CD4-positive, alpha-beta T cell treated with Interleukin-4 for 1 hour (primary cell): ENCODE measurements at places on chromosomes 6 and 20.

DNA sequence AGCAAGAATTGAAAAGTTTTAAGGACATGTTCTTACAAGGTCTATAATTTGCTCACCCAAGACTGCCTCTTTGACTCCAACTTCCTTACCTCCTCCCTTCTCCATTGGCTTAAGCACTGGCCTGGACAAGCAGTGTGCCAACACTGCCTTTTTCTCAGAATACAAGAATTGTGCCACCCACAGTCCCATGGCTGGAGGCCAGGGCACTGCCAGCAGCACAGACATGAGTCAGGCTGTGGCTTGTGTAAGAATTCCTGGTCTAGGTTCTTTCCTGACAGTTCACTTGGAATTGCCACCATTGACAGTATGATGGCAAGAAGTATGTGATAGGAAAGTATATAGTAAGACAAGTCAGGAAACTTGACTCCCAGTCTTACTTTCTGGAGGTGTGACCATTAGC, 202.7 kb upstream of the MARCKS start:
- peak; percentile 59 for DNase-seq

GRCh38 chr6:118712969-118713368, 61.6 kb upstream of the CEP85L start:
- no peak for DNase-seq

GRCh38 chr20:4369798-4370124, 351.9 kb upstream of the PRND start:
- DNase-seq: peak; percentile 13

- no peak for DNase-seq
Observed at GRCh38 chr6:32167761-32168262, 3.4 kb downstream of the EGFL8 start.

DNA sequence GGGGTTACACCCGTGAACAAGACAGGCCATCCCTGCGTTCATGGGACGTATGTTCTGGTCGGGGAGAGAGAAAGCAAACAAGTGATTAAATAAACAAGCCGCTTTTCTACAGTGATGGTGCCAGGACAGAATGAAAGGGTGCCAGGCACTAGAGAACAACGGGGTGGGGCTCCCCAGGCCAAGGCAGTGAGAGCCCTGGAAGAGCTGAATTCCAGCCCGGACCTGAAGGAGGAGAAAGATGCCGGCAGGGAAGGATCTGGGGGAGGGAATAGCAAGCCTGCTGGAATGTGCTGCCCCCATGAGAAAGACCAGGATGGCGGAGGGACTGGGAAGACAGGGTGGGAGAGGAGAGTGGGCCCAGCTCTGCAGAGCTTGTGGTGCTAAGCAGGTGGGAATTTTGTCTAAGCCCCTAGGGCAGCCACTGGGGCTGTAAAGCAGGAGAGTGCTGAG, 7.5 kb downstream of the SNAI1 start:
- DNase-seq: no peak

- no peak for DNase-seq
Observed at GRCh38 chr6:40315060-40315459, 272.1 kb downstream of the LRFN2 start.

- no peak for DNase-seq
Observed at GRCh38 chr6:35718911-35719381, 17.9 kb upstream of the ARMC12 start.

DNA sequence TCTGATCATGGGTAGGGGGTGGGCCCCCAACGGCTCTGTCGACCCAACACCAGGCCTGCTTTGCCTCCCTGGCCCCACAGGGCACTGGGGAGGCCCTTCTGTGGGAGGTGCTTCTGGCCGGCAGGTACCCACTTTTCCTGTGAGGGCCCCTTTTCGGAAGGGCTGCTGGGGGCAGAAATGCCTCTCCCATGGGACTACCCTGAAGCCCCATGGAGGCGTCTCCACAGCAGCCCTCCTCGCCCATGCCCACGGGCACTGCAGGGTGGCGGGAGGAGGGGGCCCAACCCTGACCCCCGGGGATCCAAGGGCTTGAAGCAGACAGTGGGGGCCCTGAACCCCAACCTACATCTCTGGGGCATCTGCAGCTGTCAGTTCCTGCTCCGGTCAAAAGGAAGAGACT, 2.3 kb downstream of the BIRC7 start:
- no peak for DNase-seq

- DNase-seq: no peak
Observed at GRCh38 chr6:25448965-25449538, 169.9 kb downstream of the CARMIL1 start.

DNA sequence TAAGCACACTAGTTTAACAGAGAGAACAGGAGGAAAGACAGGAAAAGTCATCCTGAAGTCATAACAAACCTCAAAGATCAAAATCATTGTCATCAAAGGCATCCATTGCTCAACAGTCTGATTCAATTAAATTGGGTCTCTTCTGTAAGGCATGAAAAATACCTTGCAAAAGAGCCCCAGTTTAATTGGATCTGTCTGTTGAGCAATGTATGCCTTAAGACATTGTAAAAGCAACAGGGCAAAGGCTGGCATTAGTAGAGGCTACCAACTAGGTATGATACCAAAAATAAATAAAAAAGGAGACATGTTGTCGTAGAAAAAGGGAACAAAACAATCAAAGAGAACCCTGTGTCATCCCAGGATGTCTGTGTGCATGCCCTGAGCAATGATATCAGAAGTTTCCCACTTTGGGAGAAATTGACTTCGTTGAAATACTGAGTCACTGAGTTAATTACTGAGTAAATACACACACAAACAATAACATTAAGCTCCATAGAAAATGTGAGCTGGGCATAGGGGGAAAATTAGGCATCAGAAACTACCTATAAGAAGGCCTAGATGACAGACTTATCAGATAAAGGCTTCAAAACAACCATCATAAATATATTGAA, 1013.8 kb upstream of the CITED2 start:
- no peak for DNase-seq

DNA sequence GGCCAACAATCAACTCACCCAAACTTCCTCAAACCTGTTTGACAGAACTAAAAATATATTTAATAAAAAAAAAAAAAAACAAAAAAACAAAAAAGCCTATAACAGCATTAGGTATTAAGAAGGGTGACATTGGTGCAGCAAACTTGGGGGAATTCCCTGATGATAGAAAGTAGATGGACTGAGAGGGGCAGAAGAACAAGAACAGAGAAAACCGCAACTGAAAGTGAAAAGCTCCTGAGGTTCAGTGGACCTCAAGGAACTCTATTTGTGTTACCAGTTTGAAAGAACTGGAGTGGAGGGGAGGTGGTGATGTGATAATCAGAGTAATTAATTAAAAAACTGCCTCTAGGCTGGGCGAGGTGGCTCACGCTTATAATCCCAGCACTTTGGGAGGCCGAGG, 53.8 kb downstream of the MACROD2 start:
- DNase-seq: no peak

GRCh38 chr6:146050168-146050567, 21.3 kb downstream of the GRM1 start:
- DNase-seq: no peak

DNA sequence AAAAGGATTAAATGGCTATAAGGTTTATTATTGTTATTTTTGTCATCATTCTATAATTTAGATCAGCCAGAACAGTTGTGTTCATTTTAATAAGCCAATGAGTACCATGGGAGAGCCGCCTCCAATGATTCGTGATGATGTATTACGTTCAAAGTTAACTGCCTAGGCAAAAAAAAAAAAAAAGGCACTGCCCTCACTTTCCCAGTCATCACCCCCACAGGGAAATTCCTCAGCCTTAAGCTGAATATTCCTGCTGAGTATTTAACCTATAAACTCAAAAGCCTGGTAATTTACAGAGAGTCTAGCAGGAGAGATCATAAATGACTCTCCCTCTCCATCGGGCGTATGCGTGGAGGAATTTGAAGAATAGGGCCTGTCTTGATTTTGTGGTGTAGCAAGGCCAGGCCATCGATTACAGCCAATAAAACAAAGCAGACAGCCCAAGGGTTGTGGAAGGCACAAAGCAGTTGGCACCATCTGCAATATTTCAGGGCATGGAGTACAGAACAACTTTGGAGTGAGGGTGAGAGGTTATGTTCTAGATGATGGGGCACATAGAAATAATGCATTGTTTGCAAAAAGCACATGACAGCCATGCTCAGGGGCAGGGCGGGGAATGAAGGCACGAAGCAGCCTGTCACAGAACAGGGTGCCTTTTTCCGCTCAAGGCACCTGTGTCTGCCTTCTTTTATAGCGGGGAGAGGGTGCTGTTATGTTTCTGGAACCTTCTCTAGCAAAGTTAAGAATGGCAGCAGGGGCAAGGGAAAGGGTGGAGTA, 138.2 kb upstream of the DTNBP1 start:
- DNase-seq: no peak

DNA sequence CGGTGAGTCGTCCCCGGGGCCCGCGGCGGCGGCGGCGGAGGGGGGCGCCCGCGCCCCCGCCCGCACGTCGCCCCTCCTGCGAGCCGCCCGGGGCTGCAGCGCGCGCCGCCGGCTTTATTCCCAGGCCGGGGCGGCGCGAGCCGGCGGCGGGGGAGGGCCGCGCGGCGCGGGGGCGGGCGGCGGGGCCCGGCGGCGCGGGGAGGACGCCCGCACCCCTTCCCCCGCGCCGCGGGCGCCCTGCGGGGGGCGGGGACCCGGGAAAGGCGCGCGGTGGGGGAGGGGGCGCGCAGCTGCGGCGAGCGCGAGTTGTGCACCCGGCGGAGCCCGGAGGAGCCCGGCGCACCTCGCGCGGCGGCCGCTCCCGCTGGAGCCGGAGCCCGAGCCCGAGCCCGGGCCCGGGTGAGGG, 646 bp downstream of the HMGA1 start:
- DNase-seq: no peak

- DNase-seq: no peak
Observed at GRCh38 chr6:22353101-22353500, 56.3 kb upstream of the PRL start.

- no peak for DNase-seq
Observed at GRCh38 chr6:97689078-97689754, 406.2 kb upstream of the MMS22L start.

DNA sequence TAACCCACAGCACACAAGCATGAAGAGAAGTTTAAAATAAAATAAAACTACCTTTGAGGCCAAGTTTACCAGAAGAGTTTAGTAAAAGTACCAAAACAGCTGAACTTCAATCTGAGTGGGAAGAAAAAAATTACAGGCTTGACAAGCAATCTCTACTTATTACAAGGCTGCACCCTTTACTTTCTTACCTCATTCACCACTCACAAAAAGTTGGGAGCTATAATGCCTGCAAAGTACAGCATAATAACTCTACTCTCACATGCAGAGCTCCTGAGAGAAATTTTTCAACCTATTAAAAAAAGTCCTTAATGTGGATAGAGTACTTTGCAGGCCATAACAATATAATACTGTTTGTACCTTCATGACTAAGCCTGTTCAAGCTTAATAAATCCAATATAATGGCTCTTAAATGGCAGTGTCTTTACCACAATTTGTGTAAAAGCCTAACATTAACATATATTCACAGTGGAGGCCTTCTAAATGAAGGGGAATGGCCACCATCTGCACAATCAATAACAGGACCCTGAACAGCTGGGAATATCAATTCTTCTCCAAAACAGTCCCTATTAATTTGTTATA, 103.1 kb downstream of the DST start:
- DNase-seq: no peak

DNA sequence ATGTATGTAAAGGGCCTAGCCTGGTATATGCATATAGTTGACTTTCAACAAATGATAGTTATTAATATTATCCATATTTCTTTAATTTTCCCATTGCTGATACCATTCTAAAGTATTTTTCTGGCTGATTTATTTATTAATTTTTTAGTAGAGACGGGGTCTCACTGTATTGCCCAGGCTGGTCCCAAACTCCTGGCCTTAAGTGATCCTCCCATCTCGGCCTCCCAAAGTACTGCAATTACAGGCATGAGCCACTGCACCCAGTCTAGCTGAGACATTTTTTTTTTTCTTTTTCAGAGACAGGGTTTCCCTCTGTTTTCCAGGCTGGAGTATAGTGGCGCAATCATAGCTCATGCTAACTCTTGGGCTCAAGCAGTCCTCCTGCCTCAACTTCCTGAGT, 29.8 kb upstream of the MROH8 start:
- no peak for DNase-seq

DNA sequence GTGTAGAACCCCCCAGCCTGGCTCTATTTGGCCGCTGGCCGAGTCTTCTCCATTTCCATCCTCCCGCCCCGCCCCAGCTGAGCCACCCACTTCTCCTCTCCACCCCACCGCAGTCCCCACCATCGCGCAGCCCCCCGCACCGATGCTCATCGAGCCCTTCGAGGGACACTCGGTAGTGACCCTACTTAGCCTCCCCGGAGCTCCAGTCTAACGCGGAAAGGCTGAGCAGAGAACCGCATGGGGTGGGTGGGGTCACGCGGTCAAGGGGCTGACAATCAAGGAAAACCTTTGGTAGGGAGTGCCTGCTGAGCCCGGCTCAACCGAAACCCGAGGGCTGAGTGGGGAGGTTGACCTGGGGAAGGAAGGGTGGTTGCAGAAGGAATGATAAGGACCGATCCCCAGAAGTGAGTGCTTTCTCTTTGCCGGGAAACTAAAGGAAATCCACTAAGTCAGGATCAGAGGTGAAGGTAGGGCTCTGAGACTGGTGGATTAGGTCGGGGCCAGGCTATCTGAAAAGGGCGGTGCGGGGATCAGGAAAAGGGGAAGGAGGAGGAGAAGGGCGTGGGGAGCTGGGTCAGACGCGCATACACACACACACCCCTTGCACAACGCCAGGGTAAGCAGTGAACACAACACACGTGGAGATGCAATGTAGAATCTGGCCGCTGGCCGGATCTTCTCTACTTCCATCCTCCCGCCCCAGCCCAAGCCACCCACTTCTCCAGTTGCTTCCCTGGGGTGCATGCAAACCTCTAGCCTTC, 49.8 kb downstream of the CPXM1 start:
- DNase-seq: peak; percentile 53

- no peak for DNase-seq
Observed at GRCh38 chr6:145895802-145896201, 68.4 kb downstream of the SHPRH start.

- DNase-seq: no peak
Observed at GRCh38 chr6:155349129-155349528, 34.8 kb upstream of the TFB1M start.

DNA sequence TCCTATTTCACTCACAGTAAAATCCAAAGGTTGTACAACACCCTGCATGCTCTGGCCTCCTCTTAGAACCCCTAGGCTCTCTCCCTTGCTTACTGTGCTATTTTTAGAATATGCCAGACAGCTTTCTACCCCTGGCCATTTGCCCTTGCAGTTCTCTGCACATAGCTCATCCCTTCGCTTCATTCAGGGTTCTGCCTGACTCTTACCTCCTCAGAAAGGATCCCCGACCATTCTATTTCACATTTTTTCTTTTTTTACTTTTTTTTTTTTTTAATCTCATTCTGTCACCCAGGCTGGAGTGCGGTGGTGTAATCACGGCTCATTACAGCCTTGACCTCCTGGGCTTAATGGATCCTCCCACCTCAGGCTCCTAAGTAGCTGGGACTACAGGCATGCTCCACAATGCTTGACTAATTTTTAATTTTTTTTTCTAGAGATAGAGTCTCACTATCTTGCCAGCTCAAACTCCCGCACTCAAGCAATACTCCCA, 33.6 kb downstream of the COMMD7 start:
- DNase-seq: no peak

- DNase-seq: no peak
Observed at GRCh38 chr6:102355578-102355977, 962.1 kb downstream of the GRIK2 start.
